Skin of body (tissue), 3 donors: ENCODE measurements at places on chromosomes 7 and 10. TPM values are rescaled to one million over a fixed set of nuclear protein-coding genes. Genes with fewer than 3 reads are reported as not detected.

ADCY1 gene
- total RNA-seq: 5.7 TPM

CAMK1D gene
- total RNA-seq: 14.0 TPM

CAMK2G gene
- total RNA-seq: 19.2 TPM

TES gene
- 52.0 TPM for total RNA-seq

SPACDR gene
- 0.49 TPM for total RNA-seq

SLC13A4 gene
- total RNA-seq: 0.10 TPM

TFR2 gene
- 1.4 TPM for total RNA-seq

NHLRC2 gene
- total RNA-seq: 22.7 TPM

GRID1 gene
- 2.7 TPM for total RNA-seq

PRKCQ gene
- 2.7 TPM for total RNA-seq

TMEM178B gene
- 0.49 TPM for total RNA-seq

MEIG1 gene
- total RNA-seq: not detected

C10orf53 gene
- not detected for total RNA-seq

SGCE gene
- 113 TPM for total RNA-seq

ZNF488 gene
- 0.10 TPM for total RNA-seq

IFIT2 gene
- total RNA-seq: 8.6 TPM

MACROH2A2 gene
- total RNA-seq: 10.2 TPM

FKBP9 gene
- total RNA-seq: 194 TPM

RNF32 gene
- total RNA-seq: 0.89 TPM

KLF6 gene
- 134 TPM for total RNA-seq

GRM3 gene
- 0.20 TPM for total RNA-seq

GATAD1 gene
- 31.1 TPM for total RNA-seq

THSD7A gene
- total RNA-seq: 6.9 TPM

USP54 gene
- 34.8 TPM for total RNA-seq

EN2 gene
- total RNA-seq: under 0.01 TPM

CEP55 gene
- 7.8 TPM for total RNA-seq

C10orf67 gene
- 0.30 TPM for total RNA-seq

LRRC17 gene
- total RNA-seq: 92.4 TPM

LRRC61 gene
- total RNA-seq: 3.0 TPM

PNLIPRP2 gene
- not detected for total RNA-seq

WNT8B gene
- not detected for total RNA-seq

ABCB8 gene
- 13.2 TPM for total RNA-seq

NXPH1 gene
- total RNA-seq: 0.10 TPM

PTF1A gene
- total RNA-seq: not detected

ICA1 gene
- total RNA-seq: 14.9 TPM

PIK3CG gene
- total RNA-seq: 4.7 TPM
